ENCODE measurements at places on chromosomes 3 and 15.

GRCh38 chr15:65246026-65246714, 34.9 kb upstream of the CILP start:
- no peak for DNase-seq

DNA sequence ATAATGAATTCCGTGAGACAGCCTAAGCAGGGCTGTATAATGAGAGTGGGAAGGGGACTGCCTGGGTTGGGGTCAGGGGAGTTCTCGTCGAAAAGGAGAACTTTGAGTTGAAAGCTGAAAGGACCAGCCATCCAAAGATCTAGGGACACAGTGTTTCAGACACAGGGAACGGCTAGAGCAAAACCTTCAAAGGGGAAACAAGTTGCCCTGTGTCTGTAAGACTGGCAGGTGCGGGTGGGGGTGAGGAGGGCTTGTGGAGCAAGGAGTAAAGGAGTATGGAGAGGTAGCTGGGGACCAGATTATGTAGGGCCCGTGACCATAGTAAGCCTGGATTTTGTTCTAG, 1.3 kb upstream of the SRP14 start:
- DNase-seq = no peak

DNA sequence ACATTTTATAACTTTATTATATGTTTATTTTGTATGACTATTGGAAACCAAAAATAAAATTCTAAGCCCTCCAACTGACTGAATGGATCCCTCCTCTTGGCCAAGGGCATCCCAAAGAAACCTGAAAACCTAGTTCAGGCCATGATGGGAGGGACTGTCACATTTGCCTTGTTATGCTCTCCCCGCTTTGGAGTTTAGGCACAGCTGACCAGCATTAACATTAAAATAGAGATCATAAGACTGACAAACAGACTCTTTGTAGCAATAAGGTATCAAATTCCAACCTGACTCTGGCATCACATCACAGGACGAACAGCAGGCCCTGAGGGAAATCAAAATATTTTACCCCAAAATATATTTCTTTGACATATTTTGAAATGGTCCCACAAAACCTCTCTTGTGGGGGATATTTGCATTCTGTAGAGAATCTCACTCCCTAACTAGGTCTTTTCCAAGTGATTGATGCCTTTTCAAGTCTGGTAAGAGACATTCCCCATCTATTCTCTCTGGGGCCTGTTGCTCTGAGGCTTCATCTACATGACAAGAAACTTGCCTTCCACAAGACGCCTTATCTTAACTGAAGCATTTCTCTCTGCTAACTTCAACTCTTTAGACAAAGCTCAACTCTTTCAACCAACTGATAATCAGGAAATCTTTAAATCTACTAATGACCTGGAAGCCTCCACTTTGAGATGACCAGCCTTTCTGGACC, 81.8 kb upstream of the PRR23E start:
- no peak for DNase-seq

DNA sequence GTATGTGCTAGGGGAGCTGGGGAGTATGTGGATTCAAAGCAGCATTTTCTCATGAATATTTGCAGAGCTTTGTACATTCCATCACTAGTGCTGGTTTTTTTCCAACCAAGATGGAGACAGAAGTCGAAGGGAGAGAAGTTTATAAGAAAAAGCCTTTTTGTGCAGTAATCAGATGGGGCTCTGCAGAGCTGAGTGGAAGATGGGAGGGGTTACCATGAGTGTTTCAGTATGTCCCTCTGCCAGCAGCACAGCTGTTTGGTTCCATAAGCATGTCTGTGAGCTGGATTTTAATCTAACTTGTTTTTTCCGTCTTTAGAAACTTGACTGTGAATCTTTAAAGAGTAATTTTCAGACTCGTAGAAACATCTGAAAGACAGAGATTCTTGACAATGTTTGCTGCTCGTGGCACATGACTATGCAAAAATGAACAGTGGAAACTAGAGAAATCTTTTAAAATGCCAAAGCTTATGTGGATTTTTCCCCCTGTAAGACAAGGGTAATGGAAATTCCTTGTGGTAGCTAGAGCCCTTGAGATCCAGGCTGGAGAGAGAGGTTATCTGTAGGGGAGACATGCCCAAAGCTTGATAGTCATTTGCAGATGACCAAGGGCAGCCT, 20.3 kb downstream of the STARD9 start:
- peak; percentile 30 for DNase-seq

GRCh38 chr15:78004222-78004727, 73.2 kb downstream of the TBC1D2B start:
- no peak for DNase-seq

DNA sequence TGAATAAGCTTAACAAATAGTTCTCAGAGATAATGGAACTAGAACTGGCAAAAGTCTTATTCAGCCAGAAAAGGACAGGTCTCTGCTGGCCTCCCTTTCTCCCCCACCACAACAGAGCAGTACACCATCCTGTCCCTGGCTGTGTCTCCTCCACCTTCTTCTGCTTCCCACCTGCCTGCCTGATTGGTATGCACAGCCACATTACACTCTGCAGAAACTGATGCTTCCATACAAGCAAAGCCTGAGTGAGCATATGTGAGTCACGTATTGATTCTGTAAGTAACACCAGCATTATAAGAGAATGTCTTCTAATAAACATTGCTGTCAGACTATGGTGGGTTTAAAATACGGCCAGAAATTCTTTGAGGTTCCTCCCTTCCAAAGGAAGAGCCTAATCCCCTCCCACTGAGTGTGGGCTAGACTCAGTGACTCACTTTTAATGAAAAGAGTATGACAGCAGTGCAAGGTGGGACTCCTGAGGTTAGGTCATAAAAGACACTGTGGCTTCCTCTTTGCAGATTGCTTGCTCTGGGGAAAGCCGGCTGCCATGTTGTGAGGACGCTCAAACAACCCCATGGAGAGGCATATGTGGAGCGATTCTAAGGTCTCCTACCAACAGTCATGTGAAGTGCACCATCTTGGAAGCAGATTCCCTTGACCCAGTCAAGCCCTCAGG, 44.4 kb downstream of the ANXA2 start:
- DNase-seq = peak; percentile 20

DNA sequence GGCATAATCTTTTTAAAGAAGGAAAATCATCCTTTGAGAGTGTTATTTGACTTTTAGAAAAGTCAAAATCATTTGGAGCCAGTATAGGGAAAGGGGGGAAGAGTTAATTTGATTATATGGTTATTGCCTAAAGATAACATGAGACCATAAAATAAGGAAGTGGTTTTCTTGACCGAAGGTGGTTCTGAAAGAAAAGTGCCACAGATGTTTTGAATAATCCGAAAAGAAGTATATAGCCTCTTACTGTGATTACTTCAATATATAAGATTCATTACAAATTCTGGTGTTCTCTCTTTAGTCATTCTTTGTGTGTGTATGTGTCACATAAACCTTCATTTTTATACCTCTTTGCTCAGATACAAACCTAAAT, 1.1 kb downstream of the DNAJB11 start:
- no peak for DNase-seq

- no peak for DNase-seq
Measured at GRCh38 chr3:32310336-32310735, 71.9 kb downstream of the CMTM8 start.

- peak; percentile 16 for DNase-seq
Measured at GRCh38 chr3:100335434-100335833, 877 bp downstream of the NIT2 start.

DNA sequence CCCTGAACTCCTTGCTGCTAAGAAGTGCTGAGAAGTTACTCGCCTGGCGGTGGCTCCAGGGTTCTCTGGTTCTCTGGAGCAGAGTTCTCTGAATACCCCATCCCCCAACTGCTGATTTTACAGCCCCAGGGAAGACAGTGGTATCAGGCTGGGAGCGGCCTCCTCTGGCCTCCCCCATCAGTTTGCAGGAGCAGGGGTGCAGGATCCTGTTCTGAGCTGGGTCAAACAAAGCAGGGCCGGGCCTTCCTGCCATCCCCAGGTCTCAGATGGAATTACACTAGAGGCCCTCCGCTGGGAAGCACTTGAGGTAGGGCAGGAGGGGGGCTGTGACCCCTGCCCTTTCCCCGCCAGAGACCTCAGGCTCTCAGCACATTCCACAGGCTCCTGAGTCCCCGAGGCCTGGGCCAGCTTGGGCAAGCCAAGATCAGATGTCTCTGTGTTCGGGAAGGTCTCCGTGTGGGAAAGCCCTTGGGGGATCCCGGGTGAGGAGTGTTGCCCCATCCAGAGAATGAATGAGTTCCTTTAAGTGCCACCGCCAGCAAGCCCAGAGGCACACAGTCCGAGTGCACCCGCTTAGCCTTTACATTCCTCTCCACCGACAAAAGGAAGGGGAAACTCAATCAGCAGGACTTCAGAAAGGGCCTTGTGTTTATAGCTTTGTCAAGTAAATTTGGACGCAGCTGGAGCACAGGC, 149.9 kb downstream of the LRRK1 start:
- DNase-seq = peak; percentile 74

- DNase-seq = no peak
Measured at GRCh38 chr3:178308771-178309170, 227.5 kb upstream of the KCNMB2 start.

GRCh38 chr15:71278989-71279756, 163.9 kb downstream of the THSD4 start:
- DNase-seq = peak; percentile 99

GRCh38 chr3:135792174-135792573, 173.4 kb upstream of the PPP2R3A start:
- no peak for DNase-seq

GRCh38 chr3:161042023-161042501, 63.1 kb downstream of the B3GALNT1 start:
- DNase-seq = peak; percentile 40

DNA sequence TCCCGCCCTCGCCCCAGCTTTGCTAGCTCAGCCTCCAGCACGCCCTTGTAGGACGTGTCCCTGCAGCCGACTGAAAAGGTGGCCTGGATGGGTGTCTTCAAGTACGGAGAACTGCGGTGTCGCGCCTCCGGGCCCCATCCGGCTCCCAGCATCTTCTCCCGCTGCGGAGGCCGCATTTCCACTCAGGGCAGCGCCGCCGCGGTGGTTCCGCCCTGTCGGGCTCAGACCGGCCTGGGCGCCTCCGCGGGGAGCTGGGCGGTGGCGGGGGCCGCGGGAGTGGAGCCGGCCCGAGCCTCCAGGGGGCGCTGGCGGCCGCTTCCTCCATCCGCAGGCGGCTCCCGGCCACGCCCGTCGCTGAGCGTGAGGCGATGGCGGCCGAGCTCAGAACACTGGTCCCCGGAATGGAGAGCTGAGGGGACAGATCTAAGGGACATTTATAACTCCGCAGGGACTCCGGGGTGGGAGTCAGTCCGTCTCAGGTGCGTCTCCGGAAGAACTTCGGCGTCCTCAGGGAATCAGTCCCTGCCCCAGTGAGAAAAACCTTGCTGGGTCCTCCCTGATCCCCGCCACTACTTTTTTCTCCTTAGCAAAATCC, 13.6 kb upstream of the SMCO1 start:
- DNase-seq = peak; percentile 66

Measured in choroid plexus epithelial cell (primary cell).